ENCODE measurements at places on chromosomes 3 and 15.

DNA sequence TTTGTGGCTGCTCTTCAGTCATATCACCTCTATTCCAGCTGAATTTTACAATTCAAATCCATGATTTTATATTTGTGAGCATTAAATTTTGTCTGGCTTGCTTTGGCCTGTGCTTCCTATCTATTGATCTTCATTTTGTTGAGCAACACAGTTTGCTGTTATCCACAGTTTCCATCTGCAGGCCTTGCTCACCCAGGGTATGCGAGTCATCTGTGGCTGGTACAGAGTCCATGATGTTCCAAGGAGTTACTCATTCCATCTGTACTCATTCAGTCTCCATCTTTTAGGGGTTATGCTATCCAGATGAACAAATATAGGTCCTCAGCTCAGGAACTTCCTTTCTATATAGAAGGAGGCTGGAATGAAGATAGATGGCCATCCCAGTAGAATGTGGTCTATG is 70.1 kb upstream of the CCK start:
- DNase-seq: no peak

- DNase-seq: no peak
These were observed 230.6 kb upstream of the CNTN3 start for GRCh38 chr3:74845081-74845480.

GRCh38 chr3:185781759-185782158 is 43.1 kb downstream of the IGF2BP2 start:
- DNase-seq: no peak

GRCh38 chr15:49627407-49627877 is 6.6 kb downstream of the DTWD1 start:
- no peak for DNase-seq

DNA sequence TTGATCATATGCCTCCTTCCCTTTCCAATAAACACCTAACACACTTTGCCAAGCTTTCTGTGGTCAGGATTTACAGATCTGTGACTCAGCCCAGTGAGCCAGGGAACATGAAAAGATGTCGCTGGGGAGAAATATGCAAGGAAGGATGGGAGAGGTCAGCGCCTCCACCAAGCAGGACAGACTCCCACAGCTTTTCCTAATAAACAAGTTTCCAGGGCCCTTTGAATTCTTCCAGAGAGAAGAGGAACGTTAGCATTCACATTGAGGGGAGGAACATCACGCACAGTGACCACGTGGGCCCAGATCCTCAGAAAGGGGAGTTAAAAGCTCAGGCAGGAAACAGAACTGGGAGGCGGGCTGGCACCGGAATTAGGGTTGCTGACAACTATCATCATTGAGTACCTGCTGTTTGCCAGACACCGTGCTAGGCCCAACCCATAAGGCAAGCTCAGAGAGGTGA is 33.3 kb upstream of the MRPS22 start:
- no peak for DNase-seq

- no peak for DNase-seq
These were observed 19.0 kb upstream of the TRAK1 start for GRCh38 chr3:42071904-42072812.

DNA sequence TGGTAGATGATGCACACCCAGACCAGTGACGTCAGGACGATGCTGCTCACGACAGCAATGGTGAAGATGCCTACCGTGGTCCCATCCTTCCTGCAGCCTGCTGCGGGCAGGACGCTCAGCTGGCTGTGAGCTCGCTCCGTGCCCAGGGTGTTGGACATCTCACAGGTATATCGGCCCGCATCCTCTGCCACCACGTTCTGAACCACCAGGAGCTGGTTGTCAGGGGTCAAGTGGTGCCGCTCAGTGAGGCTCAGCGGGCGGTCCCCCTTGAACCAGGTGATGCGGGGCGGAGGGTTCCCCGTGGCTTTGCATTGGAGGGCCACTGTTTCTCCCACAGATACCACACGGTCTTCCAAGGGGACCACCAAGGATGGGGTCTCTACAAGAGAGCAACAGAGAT is 117.8 kb downstream of the LRIG1 start:
- no peak for DNase-seq

- DNase-seq: peak; percentile 41
These were observed at the start of gene PSTPIP1 for GRCh38 chr15:76994971-76995945. TSS of gene PSTPIP1 (plus strand) at chr15:76995126. CDS start at chr15:76995574, 448 bp downstream.

DNA sequence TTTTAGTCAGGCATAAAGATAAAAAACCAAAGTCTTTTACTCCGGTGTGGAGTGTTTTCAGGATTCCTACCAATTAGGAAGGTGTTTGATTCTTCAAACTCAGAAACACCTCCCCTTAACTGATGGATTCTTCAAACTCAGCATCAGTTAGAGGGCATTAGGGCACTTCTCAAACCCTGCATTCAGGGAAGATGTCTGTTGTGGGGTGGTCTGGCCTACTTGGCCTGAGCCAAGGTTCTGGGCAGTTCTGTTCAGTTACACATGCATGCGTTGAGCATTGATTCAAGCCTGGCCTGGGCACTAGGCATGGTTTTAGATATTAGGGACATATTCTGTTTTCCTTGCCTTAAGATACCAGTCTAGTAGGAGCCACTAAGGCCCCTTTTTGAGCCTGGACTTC is 1.0 kb downstream of the HGD start:
- no peak for DNase-seq

GRCh38 chr15:96121086-96121920 is 209.2 kb upstream of the NR2F2 start:
- no peak for DNase-seq

- no peak for DNase-seq
These were observed 533 bp upstream of the SMAD3 start for GRCh38 chr15:67064607-67065530.

GRCh38 chr15:44763848-44764247 is 27.5 kb downstream of the TRIM69 start:
- DNase-seq: no peak

- DNase-seq: no peak
These were observed 24.0 kb upstream of the DGKG start for GRCh38 chr3:186385856-186386602.

DNA sequence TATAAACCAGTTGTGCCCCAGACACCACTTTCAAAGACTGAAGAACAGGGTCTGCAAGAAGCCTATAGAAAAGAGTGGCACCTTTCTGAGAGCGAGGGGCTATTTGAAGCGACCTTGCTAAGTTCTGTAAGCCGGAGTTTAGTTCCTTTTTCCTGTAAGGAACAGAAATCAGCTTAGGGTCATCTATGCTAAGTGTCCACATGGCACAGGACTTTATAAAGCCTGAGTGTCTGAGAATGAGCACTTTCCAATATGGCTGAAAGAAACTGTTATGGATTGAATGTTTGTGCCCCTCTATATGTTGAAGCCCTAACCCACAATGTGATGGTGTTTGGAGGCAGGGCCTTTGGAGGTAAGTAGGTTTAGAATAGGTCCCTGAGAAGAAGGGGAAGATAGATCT is 4.0 kb upstream of the A4GNT start:
- no peak for DNase-seq

DNA sequence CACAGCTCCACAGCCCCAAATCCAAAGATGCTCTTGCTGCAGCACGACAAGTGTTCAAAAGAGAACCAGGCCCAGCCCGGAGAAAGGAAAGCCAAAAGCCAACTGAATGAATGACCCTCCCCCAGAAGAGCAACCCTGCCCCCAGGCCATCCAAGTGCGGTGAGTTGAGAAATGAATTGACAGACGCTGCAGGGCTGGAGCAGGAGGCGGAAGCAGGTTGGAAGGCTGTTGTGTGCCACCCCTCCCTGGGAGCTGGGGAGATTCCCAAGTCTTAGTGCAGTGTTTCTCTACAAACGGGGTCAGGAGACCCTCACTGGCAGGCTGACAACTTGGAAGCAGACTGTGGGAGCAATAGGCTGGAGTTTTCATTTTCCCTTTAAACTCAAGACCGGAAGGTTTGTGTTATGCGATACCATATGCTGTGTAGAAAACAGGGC is 3.5 kb upstream of the SPTBN5 start:
- DNase-seq: no peak

DNA sequence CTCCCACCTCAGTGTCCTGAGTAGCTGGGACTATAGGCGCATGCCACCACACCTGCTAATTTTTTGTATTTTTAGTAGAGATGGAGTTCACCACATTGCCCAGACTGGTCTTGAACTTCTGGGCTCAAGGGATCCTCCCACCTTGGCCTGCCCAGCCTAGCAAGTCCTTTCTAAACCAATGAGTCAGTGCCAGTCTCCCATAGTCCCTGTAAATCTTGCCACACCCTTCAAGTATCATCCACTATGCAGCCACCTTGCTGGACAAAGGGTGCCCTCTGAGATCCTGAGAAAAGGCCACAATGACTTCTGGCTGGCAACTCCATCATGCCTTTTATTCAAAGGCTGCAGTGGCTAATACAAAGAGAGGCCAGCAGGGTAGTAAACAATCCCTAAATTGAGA is 184.0 kb downstream of the ABHD5 start:
- no peak for DNase-seq

Data from activated CD4-positive, alpha-beta T cell treated with anti-CD3 and anti-CD28 coated beads for 24 hours (primary cell).